ENCODE measurements at places on chromosomes 4 and X. TPM values are rescaled to one million over a fixed set of nuclear protein-coding genes. Genes with fewer than 3 reads are reported as not detected.
A peak's percentile ranks its signal among the peaks of the same experiment; 100 is the strongest.

HS6ST2 gene
- 0.36 TPM for total RNA-seq

- no peak for DNase-seq
Observed at GRCh38 chr4:102638621-102639020, 122.1 kb downstream of the MANBA start.

DNA sequence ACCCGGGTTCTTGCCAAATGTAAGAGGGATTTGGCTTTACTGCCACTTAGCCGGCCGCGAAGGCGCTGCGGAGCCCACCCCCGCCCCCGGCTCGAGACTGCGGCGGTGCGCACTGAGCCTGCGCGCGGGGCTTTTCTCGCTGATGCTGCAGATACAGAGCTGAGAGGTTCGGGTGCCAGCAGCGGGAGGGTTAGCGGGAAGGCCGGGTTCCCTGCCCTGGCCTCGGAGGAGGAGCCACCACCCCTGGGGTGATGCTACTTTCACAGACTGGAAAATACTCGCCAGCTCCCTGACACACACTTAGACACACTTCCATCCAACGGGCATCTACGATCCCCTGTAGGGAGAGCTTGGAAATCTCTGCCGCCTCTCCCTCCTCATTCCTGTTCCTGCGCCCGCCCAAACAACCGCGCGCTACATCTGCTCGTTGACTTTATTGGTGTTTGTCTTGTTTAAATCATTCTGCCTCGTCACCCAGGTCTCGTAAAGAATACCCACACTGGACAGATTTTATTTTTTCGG, 2.1 kb upstream of the PCDH7 start:
- no peak for DNase-seq

DNA sequence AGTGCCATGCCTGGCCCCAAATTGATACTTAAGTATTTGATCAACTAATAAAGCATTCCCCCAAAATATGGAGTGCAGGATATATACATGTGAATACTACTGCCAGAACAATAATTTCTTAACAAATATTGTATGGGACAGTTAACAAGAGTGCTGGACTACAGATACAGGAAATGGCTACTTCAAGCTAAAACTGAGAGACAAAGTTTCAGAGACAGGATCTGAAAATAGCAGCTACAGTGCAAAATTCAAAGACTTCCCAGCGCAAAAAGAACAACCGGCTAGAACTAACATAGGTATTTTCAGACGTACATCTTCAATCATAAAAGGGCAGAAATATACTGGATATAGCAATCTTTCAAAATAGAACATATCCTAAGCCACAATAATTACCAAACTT, 6.3 kb downstream of the ATRX start:
- no peak for DNase-seq

ASB12 gene
- not detected for total RNA-seq

DNA sequence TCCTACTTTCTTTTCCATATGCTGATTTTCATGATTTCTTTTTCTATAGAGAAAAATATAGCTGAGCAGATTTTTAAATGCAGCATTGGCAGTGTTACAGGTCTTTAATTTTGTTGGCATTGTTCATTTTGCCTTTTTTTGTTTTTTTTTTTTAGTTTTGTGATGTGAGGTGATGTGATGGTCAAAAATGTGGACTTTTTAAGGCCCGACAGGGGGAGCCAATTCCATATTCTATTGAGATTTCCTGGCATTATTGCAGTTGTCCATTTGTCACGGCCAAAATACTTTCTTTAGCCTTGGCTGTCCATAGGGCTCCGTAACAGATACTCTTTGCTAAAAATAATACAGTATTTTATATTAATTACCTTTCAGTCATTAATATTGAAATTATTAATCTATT, 47.8 kb downstream of the SLIT2 start:
- DNase-seq: no peak

GPRASP3 gene
- 7.4 TPM for total RNA-seq

DNA sequence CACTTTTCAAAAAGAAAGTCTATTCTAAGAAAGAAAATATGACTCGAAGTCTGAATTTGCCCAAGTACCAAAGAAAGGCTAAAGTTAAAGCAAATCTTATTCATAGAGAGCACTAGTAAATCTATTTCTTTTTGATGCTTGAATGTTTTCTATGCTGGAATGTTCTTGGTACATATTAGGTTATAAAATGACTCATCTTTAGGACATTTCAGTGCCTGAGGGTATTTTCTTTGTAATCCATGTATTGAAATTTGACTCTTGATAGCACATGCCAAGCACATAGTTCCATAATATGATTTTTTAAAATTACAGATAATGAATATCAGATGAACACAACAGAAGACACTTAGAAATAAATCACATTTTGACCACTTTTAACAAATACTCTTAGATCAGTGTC, 232.8 kb downstream of the TRIML1 start:
- no peak for DNase-seq

DNA sequence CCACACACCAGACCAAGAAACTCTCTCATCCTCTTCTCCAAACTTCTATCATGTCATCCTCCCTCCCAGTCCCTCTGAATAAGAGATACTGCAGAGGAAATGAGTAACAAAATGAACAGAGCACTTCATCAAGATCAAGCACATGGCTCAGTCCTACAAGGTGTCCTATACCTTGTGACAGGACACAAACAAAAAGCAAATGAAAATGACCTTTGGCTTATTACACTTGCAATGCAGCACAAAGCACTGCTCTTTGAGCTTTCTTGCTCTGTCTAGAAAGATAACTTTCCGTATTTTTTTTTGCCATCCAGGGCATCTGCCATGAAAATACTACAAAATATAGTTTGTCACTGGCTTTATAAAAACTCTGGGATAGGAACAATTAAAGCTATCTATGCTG, 402.7 kb downstream of the HNRNPD start:
- DNase-seq: no peak

DNA sequence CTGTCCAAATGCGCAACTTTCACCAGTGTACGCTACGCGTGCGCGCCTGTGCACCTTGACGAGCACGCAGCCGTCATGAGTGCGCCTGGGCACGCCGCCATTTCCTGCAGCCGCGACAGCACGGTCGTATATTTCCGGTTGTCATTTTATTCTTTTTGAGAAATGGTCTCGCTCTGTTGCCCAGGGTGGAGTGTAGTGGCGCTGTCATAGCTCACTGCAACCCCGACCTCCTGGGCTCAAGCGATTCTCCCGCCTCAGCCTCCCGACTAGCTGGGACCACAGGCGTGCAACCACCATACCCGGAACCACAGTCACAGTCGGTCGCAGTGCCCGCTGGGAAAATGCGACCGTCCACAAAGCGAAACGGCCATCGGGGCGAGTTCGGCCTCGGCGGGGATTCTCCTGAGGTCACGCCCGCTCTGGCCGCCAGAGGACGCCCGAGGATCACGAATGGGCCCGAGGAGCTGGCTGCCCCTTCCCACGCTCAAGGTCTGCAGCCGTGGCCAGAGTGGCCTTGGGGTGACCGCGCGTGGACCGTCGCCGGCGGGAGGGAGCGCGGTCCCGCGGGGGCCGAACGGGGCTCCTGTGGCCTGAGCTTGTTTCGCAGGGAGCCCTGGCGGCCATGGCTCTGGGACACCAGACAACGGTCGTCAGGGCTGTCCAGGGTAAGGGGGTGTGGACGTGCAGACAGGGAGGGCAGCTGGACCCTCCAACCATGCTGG, 23.7 kb upstream of the PNMA3 start:
- peak; percentile 82 for DNase-seq

GRCh38 chr4:76562161-76562560, 127.1 kb downstream of the SHROOM3 start:
- DNase-seq: no peak

DNA sequence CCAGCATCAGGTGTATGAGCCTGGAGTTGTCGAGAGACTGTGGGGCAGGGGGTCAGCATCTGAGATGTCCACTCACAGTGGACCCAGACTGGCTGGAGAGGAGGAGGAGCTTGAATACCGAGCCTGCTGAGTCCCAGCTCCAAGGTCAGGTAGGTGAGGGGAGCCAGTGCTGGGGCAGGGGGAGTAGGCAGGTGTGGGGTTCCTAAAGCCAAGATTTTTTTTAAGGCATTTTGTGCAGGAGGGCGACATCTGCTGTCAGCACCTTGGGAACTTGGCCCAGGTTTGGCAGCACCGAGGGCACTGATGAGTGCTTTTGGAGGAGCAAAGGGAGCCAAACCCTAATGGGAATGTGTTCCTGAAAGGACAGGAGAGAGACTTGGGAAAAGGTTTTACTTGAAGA, 64.2 kb upstream of the MSANTD1 start:
- no peak for DNase-seq

LIMCH1 gene
- 195 TPM for total RNA-seq

- DNase-seq: no peak
Observed at GRCh38 chrX:56796641-56797395, 67.8 kb downstream of the NBDY start.

DNA sequence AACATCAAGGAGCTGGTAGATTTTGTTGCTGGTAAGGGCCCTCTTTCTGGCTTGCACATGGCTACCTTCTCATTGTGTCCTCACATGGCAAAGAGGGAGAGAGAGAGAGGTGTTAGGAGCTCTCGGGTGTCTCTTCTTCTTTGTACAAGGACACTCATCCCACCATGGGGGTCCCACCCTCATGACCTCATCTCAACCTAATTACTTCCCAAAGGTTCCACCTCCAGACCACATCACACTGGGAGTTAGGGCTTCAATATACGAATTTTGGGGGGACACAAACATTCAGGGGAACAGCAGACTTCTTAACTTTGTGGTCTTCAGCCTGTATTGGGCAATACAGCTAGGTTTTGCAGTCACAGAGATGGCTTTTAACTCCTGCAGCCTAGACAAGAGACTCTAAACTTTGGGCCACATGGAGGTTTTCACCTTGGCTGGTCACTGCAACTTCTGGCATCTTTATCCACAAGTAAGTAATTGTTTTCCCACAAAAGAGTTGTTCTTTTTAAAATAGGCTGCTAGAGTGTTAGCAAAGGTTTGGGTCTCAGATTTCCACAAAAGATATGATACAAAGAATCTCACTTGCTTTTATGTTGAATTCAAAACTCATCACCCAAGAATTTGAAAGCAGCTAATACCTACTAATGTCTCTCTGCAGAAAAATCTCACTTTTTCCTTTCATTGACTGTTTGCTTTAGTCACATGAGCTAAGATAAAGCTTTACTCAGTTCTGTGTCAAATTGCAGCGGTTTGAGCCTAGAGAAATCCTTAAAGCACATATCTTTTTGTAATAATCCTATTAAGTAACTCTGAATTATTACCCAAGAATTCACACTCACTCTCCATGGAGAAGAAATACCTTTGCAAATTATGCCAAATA, 39.6 kb upstream of the BBS12 start:
- DNase-seq: no peak

DNA sequence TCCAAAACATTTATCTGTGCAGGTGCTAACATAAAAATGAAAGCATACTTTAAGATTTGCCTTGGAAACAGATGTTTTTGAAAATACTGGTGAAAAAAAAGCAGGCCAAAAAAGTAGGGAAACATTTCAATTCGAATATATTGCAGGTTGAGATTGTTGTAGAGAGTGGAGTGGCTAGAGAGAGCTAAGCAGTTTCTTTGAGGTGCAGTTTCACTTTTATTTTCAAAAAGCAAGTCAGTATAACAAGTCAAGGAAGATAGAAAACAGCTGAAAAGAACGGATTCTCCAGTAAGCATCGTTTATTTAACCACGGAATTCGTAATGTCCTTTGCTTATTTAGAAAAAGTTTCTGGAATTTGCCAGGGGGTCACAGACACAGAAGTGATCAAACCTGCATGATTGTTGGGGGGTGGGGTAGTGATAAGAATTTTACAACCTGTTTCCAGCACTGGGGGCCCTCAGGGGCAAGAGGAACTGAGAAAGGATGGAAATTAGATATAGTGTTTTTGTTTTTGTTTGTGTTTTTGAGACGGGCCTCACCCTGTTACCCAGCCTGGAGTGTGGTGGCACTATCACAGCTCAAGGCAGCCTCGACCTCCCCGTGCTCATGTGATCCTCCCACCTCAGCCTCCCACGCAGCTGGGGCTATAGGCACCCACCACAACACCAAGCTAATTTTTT, 175.0 kb downstream of the TENM3 start:
- no peak for DNase-seq

DNA sequence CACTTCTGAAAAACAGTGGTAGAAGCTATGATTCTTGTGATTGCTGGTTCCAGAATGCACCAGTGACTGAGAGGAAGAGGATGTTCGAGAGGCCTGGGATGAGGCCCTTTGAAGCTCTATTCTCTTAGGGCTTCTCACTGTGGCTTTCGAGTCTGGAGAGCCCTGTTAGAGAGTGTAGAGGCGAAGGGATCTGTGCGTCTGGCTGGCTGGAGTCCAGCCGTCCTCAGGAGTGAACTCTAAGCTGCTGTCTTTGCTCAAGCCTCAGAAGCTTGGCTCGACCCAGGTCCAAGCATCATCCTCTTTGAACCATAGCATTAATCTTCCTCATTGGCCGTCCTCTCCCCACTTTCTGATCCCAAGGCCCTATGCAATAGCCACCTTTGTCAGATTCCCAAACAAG, 51.6 kb downstream of the ELF4 start:
- DNase-seq: no peak

ZCCHC13 gene
- not detected for total RNA-seq

DNA sequence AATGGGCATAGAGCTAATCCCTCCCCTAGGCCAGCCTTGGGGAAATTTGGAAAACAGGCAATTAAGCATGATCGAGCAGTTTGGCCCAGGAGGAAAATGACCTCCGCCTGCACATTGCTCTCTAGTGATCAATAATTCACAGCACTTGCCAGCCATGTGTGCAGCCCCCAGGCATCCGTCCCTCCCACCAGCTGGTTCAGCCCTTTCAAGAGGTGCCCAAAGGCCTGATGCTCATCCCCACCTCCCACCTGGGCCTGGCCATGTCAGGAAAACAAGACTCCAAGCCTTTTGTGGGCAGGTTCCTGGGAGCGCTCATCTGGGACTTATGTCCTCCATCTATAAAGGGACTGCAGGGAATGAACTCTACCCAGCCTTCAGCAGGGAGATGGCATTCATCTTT, 17.5 kb upstream of the PPP2R2C start:
- no peak for DNase-seq

GRCh38 chr4:126776361-126776760, 856.4 kb upstream of the INTU start:
- DNase-seq: no peak

GRCh38 chr4:119598521-119598920, 30.1 kb downstream of the PDE5A start:
- no peak for DNase-seq

DNA sequence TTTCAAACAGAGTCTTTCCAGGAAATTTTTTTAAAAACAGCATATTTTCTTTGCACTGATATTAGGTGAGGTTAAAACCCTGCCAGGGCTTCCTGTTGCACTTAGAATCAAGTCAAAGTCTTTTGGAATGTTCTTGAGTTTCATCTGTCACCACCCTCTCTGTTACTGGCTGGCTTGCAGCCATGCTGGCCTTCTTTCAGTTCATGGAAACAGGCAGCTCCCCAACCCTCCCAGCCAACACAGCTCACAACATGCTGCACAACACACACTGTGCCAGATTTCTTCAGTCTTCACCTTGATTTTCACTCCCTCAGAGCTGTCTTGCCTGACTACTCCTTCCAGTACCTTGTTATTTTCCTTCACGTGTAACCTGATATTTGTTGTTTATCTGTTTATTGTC, 129.5 kb downstream of the KCNIP4 start:
- no peak for DNase-seq

All from sciatic nerve (tissue), 2 donors.